ENCODE measurements at places on chromosomes 4 and X.

DNA sequence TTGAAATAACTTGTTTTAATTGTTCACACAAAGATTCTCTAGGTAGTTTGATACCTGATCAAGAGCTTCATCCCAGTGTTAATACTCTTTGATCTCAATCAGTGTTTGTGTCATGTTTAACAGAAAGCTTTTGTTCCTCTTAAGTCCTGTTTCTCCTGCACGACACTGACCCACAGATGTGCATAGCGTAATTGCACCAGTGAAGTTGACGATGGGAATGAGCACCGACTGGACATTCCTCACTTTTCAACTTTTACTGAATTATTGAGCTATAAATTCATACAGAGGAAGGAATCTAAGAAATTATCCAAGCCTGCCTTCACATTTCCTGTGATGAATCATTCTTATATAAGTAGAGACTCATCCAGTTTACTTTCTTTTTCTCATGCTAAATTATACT is 878.7 kb upstream of the TENM3 start:
- no peak for DNase-seq

GRCh38 chr4:39924014-39924413 is 53.7 kb downstream of the PDS5A start:
- no peak for DNase-seq

DNA sequence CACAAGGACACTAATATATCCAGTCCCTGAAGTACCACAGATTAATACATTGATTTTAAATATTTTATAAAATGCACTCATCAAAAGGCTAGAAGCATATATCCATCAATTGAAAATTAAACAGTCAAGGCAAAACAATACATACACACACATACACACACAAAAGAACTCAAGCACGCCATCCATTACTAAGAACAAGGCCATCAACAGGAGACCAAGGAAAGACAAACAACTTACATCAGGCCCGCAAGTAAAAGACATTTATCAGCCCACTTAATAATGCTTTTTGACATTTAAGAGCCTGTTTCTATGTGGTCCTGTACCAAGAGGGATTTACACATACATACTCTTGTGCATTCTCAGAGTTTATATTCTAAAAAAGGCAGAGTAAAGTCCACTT is 50.0 kb upstream of the ZNF827 start:
- no peak for DNase-seq

DNA sequence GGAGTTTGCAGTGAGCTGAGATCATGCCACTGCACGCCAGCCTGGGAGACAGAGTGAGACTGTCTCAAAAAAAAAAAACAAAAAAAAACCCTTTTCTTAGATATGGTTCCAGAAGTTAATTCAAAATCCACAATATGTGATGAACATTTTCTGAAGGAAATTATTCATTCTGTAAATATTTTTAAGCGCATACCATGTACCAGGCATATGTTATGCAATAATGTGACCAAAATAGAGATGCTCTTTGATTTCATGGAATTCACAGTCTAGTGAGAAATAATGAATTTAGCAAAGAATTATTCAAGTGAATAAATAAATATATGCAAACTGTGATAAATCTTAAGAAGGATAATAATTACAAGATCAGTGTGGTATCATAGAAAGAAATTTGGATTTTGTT is 174.7 kb downstream of the GC start:
- DNase-seq: no peak

- no peak for DNase-seq
Measured at GRCh38 chr4:159010563-159011260, 92.2 kb upstream of the RAPGEF2 start.
